ENCODE measurements at places on chromosomes 12 and 14. TPM values are rescaled to one million over a fixed set of nuclear protein-coding genes. Genes with fewer than 3 reads are reported as not detected.

OASL gene
- total RNA-seq: 6.6 TPM

LGR5 gene
- total RNA-seq: not detected

BRF1 gene
- 70.5 TPM for total RNA-seq

KERA gene
- total RNA-seq: not detected
